ENCODE measurements at places on chromosomes 16 and 17.

- no peak for DNase-seq
Observed at GRCh38 chr16:88975511-88976061, 1.4 kb downstream of the CBFA2T3 start.

DNA sequence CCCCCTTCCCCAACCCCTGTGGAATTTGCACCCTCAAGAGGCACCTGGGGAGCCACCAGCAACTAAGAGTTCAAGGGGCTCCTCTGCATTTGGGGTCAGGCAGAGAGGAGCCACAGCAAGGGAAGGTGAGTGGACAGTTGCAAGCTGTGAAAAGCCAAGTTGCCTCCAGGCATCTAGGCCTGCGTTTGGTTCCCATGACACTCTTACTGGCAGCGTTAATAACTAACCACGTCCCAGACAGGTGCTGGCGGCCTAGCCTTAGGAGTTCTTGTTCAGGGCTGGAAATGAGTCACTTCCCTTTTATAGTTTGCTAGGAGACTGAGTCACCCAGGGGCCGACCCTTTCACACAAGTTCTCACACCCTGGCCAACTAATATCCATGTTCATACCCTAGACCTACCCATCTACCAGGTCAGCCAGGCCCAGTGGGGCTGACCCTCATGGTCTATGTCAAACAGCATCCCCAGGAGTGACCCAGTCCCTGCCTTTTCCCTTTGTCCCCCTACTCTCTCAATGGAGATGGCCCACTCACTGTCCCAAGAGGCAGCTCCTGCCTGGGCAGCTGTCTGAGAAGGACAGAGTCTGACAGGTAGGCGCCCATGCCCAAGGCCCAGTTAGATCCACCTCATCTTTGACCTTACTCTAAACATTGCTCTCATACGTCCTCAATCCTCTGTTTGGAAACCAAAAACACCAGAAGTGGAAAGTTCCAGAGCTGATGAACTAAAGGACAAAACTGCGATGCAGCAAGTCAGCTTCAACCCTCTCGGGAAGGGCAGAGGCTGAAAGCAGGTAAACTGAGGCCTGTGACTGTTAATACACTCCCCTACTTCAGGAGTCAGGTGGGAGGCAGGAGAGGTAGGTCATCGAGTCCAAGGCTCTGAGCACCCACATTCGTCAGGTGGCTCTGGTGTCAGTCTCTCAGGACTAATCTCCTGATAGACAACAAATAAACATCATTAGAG lies 300.6 kb downstream of the SOX9 start:
- DNase-seq = no peak

DNA sequence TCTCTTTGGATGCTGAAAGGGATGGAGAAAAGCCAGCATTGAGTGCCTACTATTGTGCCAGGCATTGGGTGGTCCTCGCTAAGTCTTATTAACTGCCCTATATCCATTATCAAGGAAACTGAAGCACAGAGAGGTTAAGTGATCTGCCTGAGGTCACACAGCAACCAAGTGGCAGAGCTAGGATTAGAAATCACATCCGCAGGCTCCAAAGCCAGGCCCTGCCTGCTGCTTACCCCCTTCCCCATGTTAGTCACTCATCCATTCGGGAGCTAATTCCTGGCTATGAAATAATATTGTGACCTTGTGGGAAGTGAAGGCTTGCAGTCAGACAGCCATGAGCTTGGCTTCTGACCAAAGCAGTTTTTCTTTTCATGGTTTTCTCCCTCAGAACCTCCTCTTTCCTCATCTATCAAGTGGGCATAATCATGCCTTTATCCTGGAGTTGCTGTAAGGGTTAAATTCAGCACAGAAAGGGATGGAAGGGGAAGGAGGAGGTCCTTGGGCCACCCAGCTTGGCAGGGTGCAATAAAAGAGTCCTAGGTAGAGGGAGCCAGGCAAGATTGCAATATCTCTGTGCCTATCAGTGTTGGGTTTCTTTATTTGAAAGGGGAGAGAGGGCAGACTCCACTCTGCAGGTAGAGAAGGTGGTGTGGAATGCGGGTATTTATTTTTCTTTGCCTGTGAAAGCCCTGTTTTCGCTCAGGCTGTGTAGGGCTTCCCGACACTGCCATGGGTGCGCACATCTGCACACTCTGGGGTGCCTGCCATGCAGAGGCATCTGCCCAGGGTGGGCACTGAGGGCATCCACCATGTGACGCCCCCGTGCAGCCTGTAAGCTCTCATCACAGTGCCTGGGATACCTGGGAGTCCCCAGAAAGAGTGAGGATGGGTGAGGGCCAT lies 11.3 kb downstream of the RAI1 start:
- no peak for DNase-seq

DNA sequence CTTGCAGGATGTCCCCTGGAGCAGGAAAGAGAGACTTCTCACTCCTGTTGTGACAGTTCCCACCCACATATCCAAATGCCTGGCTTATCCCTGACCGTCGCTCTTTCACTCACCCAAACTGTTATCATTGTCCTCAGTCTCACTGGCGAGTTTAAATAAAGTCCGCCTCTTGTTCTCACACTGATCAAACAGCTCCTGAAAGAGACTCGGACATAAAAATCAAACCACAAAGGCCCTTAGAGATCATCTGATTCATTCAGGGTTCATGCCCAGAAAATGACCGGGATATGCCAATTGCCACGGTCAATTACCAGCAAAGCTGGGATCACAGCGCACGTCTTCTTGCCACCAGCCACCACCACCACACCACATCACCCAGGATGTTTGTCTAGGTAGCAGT lies 19.9 kb downstream of the GGA3 start:
- DNase-seq = no peak

DNA sequence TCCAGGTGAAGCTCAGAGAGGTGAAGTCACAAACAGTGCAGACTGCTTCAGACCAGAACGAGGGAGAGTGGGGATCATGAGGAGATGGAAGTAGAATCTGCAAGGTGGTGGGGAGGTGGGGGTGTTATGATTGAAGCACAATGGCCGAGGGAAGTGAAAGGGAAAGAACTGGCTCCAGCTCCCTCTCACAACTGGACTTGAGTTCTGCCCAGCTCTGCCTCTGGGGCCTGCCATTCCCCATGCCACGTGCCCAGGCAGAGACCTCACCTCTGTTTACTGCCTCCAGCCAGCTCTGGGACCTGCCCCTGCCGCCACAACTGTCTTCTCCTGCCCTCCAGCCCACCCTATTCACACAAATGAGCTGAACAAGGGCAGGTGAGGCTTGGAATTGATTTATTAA lies 2.5 kb downstream of the PNMT start:
- no peak for DNase-seq

GRCh38 chr16:86281421-86281820 lies 228.9 kb upstream of the FOXF1 start:
- DNase-seq = no peak

DNA sequence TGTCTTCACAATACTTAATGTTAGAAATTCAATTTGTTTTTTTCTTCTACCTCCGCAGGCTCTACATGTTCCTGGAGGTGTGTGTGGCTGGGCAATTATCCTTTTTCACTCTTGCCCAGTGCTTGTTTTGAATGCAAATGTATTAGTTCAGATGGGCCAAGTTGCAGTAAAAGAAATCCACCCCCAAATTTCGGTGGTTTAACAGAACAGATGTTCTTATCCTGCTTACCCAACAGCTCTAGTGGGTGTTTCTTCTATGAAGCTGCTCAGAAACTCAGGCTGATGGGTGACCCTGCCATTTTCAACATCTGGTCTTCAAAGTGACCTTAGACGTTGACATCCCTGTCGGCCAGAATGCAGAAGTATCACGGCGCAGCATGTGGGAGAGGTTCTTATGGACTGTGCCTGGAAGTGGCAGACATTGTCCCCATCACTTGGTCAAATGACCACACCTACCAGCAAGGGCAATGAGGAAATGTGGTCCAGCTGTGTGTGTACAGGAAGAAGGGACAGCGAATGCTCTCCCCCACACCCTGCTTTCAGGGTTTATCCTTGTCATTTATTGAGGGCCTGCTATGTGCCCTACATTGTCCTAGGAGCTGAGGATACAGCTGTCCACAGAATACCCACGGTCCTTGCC lies 157.3 kb downstream of the CDH13 start:
- no peak for DNase-seq

GRCh38 chr16:3389663-3390338 lies 11.0 kb downstream of the ZSCAN32 start:
- DNase-seq = no peak

DNA sequence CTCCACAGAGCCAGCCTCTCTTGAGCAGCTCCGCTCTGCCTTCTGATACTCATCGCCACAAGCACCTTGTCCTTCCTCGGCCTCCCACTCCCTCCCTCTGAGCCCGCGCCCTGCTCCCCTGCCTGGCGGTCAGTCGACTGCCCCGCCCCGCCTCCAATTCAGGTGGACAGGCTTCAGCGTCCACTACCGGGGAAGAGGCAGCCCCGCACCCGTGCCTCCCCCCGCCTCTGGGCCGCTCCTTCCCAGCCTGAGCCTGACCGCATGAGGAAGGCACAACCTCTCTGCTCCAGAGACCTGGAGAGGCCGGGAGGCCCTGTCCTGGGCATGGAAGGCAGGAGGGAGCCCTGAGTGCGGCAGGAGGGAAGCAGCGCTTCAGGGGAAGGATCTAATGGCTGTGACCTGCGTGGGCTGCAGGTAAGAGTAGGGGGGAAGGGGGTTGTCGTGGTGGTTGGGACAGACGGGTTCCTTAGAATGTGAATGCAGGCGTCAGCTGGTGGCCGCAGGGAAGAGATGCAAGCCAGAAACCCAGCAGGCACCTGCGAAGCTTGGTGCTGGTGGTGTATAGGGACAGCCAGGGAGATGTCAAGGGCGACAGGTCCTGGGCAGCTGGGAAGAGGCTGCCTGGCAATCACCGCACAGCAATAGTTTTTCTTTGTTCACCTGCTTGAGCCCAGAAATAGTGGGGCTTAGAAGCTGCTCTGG lies 3.0 kb upstream of the SLC6A4 start:
- no peak for DNase-seq
